Activated CD4-positive, alpha-beta T cell treated with anti-CD3 and anti-CD28 coated beads for 36 hours (primary cell): ENCODE measurements at places on chromosomes 1 and 21. TPM values are rescaled to one million over a fixed set of nuclear protein-coding genes. Genes with fewer than 3 reads are reported as not detected.

RIMKLA gene
- total RNA-seq, result 8.9 TPM

GAS5 gene
- total RNA-seq, result 878 TPM

CLIC6 gene
- total RNA-seq, result 0.07 TPM

PLA2G2D gene
- not detected for total RNA-seq

PLEKHN1 gene
- 1.1 TPM for total RNA-seq

SARS1 gene
- total RNA-seq, result 240 TPM

DNA sequence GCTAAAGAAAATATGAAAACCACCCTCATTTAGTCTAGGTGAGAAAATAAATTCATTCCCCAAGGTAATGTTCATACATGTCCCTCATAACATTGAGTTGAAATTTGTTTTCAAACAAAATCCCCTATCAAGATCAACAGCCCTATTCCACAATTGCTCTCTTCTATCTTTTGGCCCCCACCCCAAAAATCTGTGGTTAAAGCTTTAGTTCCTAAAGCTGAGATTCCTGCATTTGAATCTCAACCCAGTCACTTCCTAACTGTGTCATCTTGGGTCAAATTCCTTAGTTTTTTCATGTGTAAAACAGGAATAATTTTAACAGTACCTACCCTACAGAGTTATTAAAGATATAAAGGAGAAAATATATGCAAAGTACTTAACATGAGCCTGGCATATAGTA, 22.0 kb downstream of the KIAA0319L start:
- DNase-seq, result no peak

DNA sequence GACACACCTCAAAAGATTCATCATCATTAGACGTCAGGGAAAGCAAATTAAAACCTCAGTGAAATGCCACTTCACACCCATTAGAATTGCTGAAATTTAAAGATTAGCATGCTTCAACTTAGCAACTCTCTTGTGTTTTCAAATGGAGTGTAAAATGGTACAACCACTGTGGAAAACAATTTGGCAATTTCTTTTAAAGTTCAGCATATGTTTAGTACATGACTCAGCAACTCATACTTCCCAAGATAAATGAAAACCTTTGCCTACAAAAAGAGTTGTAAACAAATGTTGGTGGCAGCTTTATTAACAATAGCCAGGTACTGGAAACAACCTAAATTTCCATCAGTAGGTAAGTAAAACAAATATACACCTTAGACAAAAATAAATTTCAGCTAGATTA, 42.7 kb downstream of the ST3GAL3 start:
- DNase-seq, result no peak

GRCh38 chr1:17212487-17213121, 7.7 kb downstream of the PADI1 start:
- peak; percentile 78 for DNase-seq

DNA sequence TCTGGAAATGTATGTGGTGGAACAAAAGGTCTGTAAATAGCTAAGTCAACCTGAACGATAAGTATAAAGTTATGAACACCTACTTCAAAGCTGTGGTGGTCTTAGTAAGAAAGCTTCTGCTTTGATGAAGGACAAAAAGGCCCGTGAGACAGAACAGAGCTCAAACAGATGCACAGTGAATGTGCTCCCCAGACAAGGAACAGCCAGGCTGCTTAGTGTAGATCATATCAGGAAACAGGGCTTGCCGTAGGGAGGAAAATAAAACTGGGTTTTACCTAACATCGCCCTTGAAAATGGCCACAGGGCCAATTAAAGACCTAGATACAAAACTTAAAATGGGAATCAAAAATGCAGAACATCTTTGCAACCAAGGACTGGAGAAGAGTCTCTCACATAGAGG, 40.2 kb downstream of the PRSS38 start:
- no peak for DNase-seq

- no peak for DNase-seq
These were observed 73.8 kb upstream of the ZNF678 start for GRCh38 chr1:227489572-227489971.

- DNase-seq, result no peak
These were observed 10.0 kb upstream of the FCMR start for GRCh38 chr1:206931709-206932108.

DNA sequence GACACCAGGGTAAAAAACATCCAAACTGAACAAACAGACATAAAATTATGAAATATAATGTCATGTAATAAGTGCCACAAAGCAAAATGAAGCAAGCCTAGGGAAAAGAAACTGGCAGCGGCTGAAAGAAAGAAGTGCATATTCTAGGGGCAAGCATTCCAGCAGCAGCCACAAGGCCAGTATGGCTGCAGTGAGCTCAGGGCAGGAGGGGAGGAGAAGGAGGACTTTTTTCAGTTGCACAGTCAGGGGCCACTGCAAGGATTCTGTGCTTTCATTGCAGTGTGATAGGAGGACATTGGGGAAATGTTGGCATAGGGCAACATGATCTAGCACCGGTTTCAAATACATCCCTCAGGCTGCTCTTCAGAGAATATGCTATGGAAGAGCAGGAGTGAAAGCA, 263.8 kb downstream of the NEGR1 start:
- no peak for DNase-seq

DNA sequence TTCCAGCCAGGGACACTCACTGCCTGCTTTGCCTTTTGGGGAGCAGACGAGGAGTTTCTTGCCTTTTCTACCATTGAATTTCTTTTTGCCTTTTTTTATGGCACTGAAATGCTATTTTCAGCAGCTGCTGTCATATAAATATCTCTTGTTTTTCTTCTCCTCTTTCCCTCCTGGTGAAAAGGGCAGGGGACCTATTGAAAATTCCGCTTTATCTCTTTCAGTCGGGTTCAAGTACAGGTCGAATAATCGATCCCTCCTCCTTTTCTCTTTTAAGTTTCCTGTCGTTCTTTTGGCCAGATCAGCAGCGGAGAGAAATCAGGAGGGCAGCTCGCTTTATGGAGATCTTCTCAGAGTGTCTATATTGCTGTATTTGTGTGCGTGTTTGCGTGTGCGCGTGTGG, 67.4 kb upstream of the CASZ1 start:
- DNase-seq, result no peak

- DNase-seq, result no peak
These were observed 37.6 kb upstream of the HMGB4 start for GRCh38 chr1:33826311-33826710.

- no peak for DNase-seq
These were observed 89.7 kb downstream of the GTF2B start for GRCh38 chr1:88801575-88802208.

DNA sequence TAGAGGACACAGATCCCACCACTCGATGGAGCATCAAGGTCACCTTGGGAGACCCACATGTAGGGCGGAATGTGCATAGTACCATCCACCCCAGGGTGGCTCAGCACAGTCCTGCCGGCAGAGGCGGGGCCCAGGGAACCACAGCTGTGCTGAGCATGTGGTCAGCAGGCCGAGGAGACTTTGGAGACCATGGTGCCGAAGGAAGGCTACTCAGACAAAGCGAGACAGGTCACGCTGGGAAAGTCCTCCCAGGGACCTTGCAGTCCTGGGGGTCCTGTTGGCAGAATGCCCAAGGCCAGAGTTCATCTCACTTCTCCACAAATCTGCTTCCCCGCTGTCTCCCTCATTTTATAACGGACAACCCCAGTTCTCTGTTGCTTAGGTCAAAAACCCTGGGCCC, 22.5 kb downstream of the WNT3A start:
- DNase-seq, result no peak

DNA sequence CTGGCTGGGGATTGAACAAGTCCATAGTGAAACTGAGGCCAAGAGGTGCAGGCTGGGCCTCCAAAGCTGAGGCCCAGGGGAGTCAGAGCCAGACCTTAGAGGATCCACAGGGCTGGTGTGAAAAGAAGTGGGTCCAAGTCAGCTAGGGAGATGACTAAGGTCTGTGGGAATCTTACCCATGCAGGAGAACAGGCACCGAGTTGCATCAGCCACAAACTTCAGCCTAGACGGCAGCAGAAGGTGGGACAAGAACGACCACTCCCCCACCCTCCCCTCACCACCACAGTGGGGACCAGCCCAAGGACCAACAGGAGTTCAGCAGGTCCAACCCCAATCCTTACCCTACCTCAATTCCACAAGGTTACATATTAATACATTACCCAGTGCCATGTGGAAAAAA, 282.3 kb downstream of the TTLL7 start:
- no peak for DNase-seq

GRCh38 chr1:27149084-27149761, 5.7 kb downstream of the SLC9A1 start:
- DNase-seq, result no peak

DNA sequence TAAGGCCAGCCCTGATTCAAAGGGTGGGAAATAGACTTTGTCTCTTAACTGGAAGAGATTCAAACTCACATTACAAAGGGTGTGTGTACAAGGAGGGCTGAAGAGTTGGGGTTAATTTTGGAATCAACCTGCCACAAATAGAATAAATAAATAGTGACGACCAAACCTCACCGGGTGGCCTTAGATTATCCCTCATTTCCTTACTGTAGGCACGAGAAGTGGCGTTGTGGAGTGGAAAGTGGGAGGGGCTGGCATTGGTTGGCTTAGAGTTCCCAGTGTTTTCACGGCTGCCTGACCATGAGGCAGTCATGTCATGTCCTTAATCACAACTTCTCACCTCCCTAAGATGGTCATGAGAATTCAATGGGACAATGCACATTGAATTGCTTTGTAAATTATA, 21.3 kb upstream of the RUNX1 start:
- no peak for DNase-seq

DNA sequence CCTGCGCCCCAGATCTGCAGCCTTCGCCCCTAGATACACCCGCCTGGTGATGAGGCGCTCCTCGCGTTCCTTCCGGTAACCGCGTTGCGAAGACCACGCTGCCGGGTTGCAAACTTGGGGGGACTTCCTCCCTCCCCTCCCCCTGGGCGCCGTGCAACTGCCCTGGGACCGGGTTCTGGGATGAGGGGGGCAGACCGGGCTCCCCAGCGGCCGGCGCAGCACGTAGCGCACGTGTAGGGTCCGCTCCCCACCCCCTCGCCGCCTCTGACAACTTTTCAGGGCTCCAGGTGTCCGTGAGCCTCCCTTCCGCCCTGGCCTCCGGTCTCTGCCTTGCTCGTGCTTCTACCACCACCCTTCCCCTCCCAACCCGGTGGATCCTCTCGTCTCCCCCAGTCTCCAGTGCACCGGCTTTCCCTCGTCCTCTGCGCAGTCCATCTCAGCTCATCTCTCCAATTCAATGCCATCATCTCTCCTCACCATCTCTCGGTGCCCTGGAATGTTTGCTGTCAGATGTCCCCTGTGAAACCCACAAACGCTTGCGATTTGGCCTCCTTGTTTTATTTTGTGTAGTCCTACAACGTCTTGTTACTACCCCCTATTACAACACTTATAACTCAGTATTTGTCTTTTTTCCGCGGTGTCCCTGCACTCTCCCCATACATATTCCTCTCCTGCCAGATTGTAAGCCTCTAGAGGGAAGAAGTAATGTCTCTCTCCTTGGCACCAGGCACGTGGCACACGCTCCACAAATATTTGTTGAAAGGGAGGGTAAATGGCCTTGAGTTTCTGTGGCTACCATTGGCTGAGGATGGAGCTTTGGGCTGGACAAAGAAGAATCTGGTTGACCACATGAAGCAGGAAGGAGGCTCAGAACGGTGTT, 782 bp downstream of the PCAT6 start:
- peak; percentile 69 for DNase-seq

DNA sequence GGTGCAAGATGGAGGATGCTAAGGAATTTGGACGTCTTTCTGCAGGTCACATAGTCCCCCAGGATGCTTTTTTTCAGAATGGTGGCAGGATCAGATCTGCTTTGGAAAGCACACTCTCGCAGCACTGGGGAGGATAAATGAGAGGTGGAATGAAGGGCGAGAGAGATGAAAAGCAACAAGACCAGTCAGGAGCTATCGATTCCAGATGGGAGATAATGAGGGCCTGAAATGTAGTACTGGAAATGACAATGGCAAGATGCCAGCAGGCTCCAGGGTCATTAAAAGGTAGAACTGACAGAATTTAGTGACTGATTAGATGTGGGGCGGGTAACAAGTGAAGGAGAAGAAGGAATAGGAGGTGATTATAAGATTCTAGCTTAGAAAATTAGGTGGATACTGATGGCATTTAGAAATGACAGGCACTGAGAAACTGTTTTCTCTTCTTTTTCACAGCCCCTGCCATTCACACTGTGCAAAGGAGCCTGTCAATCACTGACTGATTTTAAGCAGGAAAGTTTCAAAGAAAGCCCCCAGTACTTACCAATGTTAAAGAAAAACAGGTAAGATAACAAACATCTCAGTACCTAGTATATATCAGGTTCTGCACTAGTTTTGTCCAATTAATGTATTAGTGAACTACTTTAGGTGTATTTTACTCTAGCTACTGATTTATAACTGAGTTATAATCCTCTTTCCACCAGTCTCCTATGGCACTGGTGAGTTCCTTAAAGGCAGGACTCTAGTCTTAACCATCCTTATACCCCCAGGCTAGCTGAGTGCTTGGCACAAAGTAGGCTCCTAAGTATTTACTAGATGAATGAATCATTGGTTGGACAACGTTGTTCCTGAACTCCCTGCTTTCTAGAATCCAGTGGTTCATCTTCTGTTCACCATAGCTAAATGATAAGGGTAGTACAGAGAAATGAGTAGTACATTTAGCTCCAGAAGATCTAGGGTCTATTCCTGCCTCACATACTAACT, 9.2 kb downstream of the PIGM start:
- no peak for DNase-seq
